Thoracic aorta (tissue), 2 donors: ENCODE measurements at places on chromosomes 6 and 20. TPM values are rescaled to one million over a fixed set of nuclear protein-coding genes. Genes with fewer than 3 reads are reported as not detected.

Gene SLC32A1
- total RNA-seq: not detected

Gene SLC17A2
- not detected for total RNA-seq

Gene CCDC170
- 0.81 TPM for total RNA-seq

Gene CFB
- total RNA-seq: 55.2 TPM

Gene FRS3
- 3.2 TPM for total RNA-seq

Gene KIFC1
- 0.81 TPM for total RNA-seq

DNA sequence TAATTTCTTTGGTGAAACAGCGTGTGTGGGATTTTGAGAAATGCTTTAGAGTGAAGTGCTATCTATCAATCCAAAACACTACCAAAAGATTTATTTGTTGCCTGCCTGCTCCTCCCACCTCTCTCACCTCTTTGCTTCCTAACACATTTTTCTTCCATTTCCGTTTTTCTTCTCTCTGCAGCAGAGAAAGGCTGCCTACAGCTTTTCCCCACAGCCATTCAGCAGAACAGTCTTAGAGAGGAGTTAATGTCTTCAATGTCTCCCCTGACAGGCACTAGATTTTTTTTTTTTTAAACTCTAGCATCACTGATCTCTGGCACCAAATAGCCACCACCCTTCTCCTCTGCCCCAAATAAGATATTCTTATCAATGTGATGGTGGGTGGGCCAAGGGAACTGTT, 327.8 kb upstream of the MAN1A1 start:
- H3K4me3 ChIP-seq: no peak overlapping the region
- H3K36me3 ChIP-seq: no peaks in the 10 kb centered on the region

GRCh38 chr6:160810238-160810637, 108.2 kb downstream of the PLG start:
- no peaks in the 10 kb centered on the region for H3K4me1 ChIP-seq
- no peak for DNase-seq
- no peak overlapping the region for H3K4me3 ChIP-seq
- no peaks in the 10 kb centered on the region for H3K36me3 ChIP-seq
- no peaks in the 10 kb centered on the region for H3K27me3 ChIP-seq
- no peak overlapping the region for H3K27ac ChIP-seq

DNA sequence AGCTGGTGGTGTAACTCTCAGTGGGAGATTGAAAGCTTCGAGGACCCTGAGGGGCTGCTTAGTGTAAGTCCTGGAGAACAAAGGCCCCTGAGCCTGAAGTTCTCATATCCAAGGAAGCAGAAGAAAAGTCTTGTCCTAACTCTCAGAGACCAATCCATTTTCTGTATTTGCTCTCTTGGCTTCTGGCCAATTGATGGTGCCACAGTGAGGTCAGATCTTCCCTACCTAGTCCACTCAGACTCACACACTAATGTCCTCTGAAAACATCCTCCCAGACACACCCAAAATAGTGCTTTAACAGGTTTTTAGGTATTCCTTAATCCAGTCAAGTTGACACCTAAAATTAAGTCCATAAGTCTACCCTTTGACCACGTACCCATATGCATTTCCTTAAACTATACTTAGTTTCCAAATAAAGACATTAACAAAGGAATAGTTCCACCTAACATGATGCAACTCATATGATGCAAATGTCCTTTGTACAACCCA, 29.4 kb downstream of the ZNF292 start:
- H3K4me1 ChIP-seq: no peaks in the 10 kb centered on the region
- H3K4me3 ChIP-seq: no peak overlapping the region
- no peaks in the 10 kb centered on the region for H3K27me3 ChIP-seq
- no peak for DNase-seq

DNA sequence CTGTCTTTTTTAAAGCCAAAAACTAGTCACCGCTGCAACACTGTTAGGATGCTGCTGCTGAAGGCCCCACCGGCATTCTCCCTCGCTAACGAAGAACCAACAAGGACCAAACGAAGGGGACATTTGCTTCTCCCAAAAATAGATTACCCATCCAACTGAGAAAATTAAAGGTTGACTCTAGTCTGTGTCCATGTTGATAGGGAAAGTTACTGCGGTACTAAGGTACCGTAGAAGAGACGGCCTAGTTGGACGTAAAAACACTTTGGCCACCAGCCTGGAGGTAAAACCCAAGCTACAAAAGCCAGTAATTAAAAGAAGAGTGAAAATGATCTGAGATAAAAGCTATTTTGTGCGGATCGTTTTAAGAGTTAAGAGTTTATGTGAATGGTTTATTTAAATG, 11.8 kb upstream of the FOXF2 start:
- DNase-seq: no peak
- H3K4me1 ChIP-seq: peaks cover 11% of the 10 kb centered on the region
- peaks cover 49% of the 10 kb centered on the region for H3K27me3 ChIP-seq
- H3K4me3 ChIP-seq: no peak overlapping the region
- no peak overlapping the region for H3K27ac ChIP-seq

DNA sequence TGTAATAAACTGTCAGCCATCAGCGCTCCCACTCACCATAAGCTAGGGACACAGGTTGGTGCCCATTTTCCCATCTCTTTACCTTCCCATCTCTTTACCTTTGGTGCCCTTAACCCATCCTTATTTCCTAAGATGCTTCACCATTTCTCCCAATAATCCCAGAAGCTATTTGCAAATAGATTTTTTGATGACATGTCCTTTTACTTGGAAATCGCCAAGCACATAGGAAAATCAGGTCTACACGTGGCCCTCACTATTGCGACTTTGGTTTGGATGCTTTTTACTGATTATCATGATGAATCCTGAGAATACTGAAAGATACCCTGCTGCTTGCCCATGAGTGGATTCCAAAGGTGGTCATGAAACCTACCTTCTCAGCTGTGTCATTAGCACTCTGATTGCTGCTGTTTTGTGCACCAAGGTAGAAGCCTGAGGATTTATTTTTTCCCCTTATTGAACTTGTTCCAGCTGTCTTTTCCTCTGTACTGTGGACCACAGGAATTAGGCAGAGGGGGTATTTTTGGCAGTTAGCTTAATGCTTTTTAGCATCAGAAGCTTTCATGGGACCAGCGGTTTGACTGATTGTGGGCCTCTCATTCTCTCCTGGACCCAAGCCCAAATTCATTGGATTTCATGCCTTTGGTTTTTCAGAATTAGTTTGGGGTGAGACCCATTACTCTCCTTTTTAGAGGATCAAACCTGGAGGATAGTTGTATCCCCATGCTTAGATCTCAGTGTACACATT, 229.6 kb upstream of the RIN2 start:
- no peaks in the 10 kb centered on the region for H3K36me3 ChIP-seq
- no peak for DNase-seq

- H3K27ac ChIP-seq: peak overlapping the region; percentile 73
- peaks cover 17% of the 10 kb centered on the region for H3K4me1 ChIP-seq
- H3K4me3 ChIP-seq: peak overlapping the region; percentile 87
- no peaks in the 10 kb centered on the region for H3K36me3 ChIP-seq
Measured at GRCh38 chr20:36093025-36093803, 61.3 kb upstream of the EPB41L1 start.

DNA sequence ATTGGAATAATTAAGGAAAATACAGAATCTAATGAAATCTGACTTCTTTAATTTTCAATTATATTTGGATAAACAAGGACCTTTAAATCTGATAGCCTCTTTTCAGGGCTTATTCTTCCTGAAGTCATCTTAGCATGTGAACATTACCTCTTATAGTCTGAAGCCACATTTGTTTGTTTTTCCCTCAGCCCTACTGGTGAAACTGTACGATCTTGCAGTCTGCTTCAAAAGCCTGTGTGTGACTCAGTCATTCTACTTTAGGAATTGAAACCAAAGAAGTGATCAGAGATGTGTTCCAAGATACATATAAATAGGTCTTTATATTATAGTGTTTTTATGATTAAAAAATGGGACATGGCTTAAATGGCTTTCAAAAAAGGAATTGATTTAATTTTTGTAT, 67.5 kb downstream of the MACROD2 start:
- DNase-seq: no peak
- no peaks in the 10 kb centered on the region for H3K27me3 ChIP-seq
- H3K36me3 ChIP-seq: no peaks in the 10 kb centered on the region
- H3K4me1 ChIP-seq: no peaks in the 10 kb centered on the region
- no peak overlapping the region for H3K27ac ChIP-seq
- H3K4me3 ChIP-seq: no peak overlapping the region

GRCh38 chr20:1702328-1702727, 44.7 kb upstream of the SIRPG start:
- no peaks in the 10 kb centered on the region for H3K27me3 ChIP-seq
- H3K36me3 ChIP-seq: no peaks in the 10 kb centered on the region
- H3K4me1 ChIP-seq: no peaks in the 10 kb centered on the region
- no peak for DNase-seq
- no peak overlapping the region for H3K4me3 ChIP-seq
- no peak overlapping the region for H3K27ac ChIP-seq

DNA sequence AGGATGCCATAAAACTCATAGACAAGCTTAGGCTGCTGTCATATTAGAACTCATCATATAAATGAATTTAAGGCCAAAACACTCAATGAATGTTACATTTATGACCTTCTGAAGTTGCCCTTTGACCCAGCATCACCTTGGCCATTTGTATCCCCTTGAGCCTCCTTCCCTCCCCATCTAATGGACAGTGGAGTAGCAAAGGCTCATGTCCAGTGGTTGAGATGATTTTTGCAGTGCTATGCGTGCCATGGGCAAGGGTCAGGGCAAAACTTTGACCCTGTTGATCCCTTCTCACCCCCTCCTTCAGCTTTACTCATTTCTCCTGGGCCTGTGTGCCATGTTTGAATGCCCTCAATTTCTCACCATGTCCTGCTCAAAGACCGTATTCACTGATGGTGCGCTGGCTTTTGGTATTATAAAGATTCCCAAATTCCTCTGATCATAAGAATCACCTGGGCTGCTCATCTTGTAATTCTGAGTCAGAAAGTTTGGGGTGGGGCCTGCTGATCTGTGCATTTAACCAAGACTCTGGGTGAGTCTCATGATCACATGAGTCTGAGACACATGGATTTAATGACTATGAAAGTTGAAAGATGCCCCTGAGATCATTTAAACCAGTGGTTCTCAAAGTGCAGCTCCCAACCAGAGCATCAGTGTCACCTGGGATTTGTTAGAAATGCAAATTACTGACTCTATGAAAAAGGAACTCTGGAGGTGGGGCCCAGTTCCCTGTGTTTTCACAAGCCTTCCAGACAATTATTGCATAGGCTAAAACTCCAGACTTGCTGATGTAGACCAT, 57.5 kb upstream of the IL20RA start:
- H3K4me1 ChIP-seq: no peaks in the 10 kb centered on the region
- H3K27me3 ChIP-seq: no peaks in the 10 kb centered on the region
- no peak for DNase-seq

DNA sequence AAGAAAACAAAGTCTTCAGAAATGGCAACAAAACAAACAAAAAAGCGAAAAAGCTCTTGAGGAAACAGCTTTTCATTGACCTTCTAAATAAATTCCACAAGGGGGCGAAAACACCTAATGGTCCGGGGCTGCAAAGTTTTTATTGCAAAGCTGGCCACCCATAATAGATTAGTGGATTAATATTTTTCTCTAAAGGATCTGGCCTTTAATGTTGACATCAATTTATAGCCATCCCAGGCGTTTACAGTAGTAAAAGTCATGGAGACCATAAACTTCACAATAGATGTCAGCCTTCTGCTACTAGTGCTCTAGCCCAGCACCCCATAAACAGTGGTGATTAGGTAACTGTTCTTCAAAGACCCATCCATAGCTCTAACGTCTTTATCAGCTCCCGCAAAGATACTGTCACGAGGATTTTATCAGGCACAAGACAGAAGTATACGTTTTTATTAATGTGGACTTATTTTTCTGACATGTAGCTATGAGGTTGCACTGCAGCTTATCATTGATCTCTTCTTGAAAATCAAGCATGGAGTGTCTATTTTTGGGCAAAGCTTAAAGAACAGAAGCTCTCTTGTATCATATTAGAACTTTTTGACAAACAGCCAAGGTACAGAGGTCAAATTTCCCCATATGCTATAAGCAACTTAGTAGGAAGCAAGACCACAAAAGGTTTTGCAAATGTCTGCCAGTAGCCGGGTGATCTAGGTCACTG, 4.7 kb downstream of the CITED2 start:
- H3K27ac ChIP-seq: peak overlapping the region; percentile 58
- peaks cover 15% of the 10 kb centered on the region for H3K4me1 ChIP-seq
- DNase-seq: no peak
- H3K36me3 ChIP-seq: no peaks in the 10 kb centered on the region

DNA sequence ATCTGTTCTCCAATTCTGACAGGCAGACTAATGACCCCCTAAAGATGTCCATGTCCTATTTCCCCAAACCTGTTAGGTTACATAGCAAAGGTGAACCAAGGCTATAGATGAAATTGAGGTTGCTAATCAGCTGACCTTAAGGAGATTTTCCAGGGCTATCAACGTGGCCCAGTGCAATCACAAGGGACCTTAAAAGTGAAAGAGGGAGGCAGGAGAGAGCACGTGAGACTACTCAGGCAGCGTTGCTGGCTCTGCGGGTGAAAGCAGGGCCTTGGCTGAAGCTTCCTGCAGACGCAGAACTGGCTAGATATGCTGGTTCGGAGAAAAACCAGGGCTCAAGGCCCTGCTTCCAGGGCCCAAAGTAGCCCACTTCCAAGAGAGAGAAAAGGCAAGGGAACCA, 78.7 kb downstream of the NCOA7 start:
- H3K27me3 ChIP-seq: no peaks in the 10 kb centered on the region
- no peaks in the 10 kb centered on the region for H3K36me3 ChIP-seq
- no peak for DNase-seq
- H3K4me1 ChIP-seq: no peaks in the 10 kb centered on the region

DNA sequence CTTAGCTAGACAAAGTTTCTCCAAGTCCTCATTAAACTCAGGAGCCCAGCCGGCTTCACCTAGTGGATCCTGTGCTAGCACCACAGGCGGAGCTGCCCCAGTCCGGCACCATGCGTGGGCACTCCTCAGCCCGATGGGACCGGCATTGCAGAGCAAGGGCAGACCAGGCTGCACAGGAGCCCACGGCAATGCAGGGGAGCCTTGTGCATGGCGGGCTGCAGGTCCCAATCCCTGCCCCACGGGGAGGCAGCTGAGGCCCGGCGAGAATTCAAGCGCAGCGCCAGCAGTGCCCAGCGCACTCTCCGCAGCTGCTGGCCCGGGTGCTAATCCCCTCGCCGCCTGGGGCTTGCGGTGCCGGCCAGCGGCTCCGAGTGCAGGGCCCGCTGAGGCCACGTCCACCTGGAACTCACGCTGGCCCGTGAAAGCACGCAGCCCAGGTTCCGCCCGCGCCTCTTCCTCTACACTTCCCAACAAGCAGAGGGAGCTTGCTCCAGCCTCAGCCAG, 292.3 kb upstream of the EYS start:
- H3K4me3 ChIP-seq: no peak overlapping the region
- no peaks in the 10 kb centered on the region for H3K36me3 ChIP-seq
- H3K4me1 ChIP-seq: no peaks in the 10 kb centered on the region
- DNase-seq: no peak

- DNase-seq: no peak
- H3K36me3 ChIP-seq: no peaks in the 10 kb centered on the region
- H3K27me3 ChIP-seq: no peaks in the 10 kb centered on the region
Measured at GRCh38 chr6:155274533-155274932, 10.7 kb downstream of the CLDN20 start.

- no peaks in the 10 kb centered on the region for H3K36me3 ChIP-seq
- H3K4me3 ChIP-seq: no peak overlapping the region
- H3K4me1 ChIP-seq: peaks cover 12% of the 10 kb centered on the region
- no peak overlapping the region for H3K27ac ChIP-seq
- H3K27me3 ChIP-seq: no peaks in the 10 kb centered on the region
Measured at GRCh38 chr6:40325791-40326190, 261.4 kb downstream of the LRFN2 start.

GRCh38 chr6:140459209-140459608, 1084.8 kb upstream of the CITED2 start:
- H3K36me3 ChIP-seq: no peaks in the 10 kb centered on the region
- peaks cover 26% of the 10 kb centered on the region for H3K4me1 ChIP-seq
- no peak for DNase-seq
- H3K27ac ChIP-seq: no peak overlapping the region
- H3K27me3 ChIP-seq: no peaks in the 10 kb centered on the region
